Posterior vena cava (tissue), 2 donors: ENCODE measurements at places on chromosomes 2 and 18. TPM values are rescaled to one million over a fixed set of nuclear protein-coding genes. Genes with fewer than 3 reads are reported as not detected.

The GAL3ST2 gene
- total RNA-seq = not detected

The DPP10 gene
- total RNA-seq = not detected

The UGT1A10 gene
- not detected for total RNA-seq

The ARMC9 gene
- total RNA-seq = 61.9 TPM

The CCBE1 gene
- 3.0 TPM for total RNA-seq

The VIT gene
- 16.2 TPM for total RNA-seq

The C2orf15 gene
- not detected for total RNA-seq

The AP1S3 gene
- 1.2 TPM for total RNA-seq

The SCN1A gene
- not detected for total RNA-seq

The CRYGC gene
- not detected for total RNA-seq

The PRKAG3 gene
- total RNA-seq = 0.23 TPM

The SLC14A1 gene
- 1.4 TPM for total RNA-seq

The CENPA gene
- total RNA-seq = not detected

The SLC19A3 gene
- total RNA-seq = 2.3 TPM

The RGPD8 gene
- 24.3 TPM for total RNA-seq

The HTR2B gene
- 9.4 TPM for total RNA-seq

The EPG5 gene
- total RNA-seq = 20.2 TPM

The GAREM1 gene
- 9.8 TPM for total RNA-seq

The DNAJC5G gene
- total RNA-seq = 0.19 TPM
